ENCODE measurements at places on chromosomes 5 and 9.

GRCh38 chr5:62762503-62762902, 183.9 kb downstream of the LRRC70 start:
- DNase-seq, result no peak

DNA sequence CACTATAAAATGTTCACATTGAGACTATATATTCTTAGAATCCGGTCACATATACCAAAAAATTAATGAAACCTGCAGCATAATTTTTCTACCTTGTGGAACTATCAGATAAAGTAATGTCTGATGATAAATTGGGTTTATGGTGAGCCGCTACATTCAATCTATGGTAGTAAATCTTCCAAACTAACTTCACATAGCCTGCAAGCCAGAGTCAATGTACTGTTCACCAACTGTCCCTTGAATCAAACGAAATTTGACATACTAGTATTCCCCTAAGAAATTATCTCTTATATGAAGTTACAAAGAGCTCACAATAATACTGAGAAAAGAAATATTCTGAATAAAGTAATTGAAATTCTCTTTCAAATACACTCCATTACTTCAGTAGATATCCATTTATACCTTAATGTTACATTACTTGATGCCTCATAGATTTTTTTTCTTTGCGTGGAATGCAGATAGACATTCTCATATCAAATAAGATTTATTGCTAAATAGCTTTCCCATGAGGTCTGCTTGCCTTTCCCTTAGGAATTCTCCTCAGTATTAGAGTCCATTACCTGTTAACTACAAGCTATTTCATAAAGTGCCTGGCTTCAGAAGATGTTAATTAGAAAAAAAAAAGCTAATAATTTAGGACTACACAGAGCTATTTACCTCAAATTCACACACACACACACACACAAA, 169.5 kb downstream of the PTPRD start:
- DNase-seq, result no peak

DNA sequence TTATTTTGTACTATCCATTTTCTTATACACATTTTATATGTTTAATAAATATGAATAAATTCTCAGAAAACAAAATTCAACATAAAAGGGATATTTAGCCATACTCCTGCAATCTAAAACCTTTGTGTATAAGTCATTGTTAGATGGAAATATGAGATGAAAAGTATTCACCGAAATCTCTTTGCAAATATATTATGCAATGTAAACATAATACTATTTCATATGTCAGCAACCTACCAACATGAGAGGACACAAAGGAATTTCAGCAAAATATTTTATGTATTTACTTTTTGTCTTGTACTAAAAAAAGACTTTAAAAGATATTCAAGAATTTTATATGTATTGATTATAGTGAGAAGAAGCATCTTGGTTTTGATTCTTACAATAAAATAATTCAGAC, 1623.4 kb downstream of the EFNA5 start:
- no peak for DNase-seq

- DNase-seq, result no peak
These were observed 32.4 kb upstream of the CDK20 start for GRCh38 chr9:88006511-88007290.

- no peak for DNase-seq
These were observed 27.8 kb downstream of the NFIL3 start for GRCh38 chr9:91395553-91396471.

- DNase-seq, result no peak
These were observed 27.3 kb downstream of the ANP32B start for GRCh38 chr9:98010445-98010844.

DNA sequence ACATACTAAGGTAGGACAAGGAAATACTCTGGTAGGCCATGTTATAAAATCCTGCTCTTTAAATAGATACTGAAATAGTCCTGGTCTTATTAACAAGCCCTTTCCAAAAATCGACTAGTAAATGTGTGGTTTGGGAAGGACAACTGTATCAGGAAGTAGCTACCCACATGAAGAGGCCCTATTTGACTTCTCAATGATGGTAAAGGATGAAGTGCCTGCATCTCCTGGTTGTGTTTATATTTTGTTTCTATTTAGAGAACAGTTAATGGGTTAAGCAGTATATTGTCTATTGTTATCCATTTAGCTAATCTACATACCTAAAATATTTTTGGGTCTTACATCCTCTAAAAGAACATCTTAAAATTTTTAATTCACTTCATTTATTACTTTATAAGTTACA, 12.5 kb downstream of the GDF9 start:
- DNase-seq, result no peak

GRCh38 chr9:69344459-69344858, 19.4 kb downstream of the ENTREP1 start:
- DNase-seq, result no peak

- DNase-seq, result no peak
These were observed 64.5 kb upstream of the GNA14 start for GRCh38 chr9:77712533-77713130.

- no peak for DNase-seq
These were observed 172.8 kb downstream of the APBA1 start for GRCh38 chr9:69499407-69499806.

GRCh38 chr5:42876375-42876844, 64.7 kb upstream of the SELENOP start:
- DNase-seq, result no peak

DNA sequence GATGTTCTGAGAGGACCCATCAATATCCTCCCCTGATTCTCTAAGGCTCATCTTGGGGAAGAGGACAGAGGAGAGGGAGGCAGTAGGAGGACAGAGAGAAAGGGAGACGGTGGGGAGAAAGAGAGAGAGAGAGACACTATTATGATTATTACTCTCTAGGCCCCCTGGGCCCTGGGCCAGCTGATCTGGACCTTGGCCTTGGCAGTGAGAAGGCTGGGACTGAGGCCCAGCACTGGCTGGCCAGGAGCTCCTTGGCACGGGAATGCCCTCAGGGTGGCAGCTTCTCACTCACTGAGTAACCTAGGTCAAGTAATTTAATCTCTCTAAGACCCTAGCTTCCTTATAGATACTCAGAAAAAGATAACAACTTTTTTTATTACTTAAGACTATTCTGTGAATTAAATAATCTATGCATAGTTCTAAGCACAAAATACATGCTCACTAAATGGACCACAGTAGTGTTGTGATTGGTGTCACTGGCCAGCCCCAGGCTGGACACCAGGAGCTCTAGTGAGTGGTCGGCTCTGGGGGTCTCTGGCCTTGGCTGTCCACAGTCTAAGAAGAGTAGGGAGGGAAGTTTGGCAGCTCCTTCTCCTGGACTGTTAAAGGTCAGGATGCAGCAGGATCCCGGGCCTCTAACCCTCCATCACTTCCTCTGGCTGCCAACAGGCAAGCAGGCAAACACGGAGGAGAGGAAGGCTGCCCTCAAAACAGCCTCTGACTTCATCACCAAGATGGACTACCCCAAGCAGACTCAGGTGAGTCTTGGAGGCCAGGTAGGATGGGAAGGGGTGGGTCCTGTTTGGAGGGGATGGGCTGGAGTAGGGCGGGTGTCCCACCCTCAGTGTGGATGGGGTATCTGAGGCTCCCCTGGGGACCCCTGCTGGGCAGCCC, 50.0 kb downstream of the GSN start:
- no peak for DNase-seq

- no peak for DNase-seq
These were observed 17.8 kb downstream of the NOTCH1 start for GRCh38 chr9:136527721-136528710.

DNA sequence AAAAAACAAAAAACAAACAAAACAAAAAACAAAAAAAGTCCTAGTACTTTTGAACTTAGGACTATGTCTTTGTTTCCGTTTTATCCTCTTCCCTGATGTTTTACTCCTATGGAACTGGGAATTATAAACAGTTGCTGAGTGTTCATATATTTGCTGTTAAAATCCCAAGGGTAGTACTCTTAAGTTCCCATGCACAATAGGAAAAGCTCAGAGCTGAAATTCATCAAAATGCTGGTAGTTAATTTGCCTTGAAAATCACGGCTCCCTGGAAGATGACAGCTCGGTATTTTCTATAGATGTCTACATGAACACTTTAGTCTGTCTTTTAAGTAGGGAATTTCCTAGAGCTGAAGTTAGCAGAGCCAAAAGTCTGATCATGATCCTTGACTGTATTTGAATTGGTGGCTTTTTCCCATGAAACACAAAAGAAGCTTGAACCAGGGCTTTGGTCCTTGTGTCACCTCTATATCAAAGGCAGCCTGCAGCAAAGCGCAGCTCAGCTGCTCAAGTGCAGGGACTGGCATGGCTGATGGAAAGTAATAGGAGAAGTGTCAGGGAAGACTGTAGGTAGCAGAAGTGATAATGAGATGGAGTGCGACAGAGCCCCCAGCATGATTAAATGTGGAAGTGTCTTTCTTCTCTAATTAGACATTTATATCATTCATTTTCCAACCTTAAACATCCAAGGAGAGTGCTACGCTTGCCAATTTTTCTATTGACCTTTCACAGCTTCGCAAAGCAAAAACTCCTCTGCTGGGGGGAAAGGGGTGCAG, 310.9 kb downstream of the TRIM36 start:
- no peak for DNase-seq
